H4 (cell line): ENCODE measurements at places on chromosomes 11 and 22.

DNA sequence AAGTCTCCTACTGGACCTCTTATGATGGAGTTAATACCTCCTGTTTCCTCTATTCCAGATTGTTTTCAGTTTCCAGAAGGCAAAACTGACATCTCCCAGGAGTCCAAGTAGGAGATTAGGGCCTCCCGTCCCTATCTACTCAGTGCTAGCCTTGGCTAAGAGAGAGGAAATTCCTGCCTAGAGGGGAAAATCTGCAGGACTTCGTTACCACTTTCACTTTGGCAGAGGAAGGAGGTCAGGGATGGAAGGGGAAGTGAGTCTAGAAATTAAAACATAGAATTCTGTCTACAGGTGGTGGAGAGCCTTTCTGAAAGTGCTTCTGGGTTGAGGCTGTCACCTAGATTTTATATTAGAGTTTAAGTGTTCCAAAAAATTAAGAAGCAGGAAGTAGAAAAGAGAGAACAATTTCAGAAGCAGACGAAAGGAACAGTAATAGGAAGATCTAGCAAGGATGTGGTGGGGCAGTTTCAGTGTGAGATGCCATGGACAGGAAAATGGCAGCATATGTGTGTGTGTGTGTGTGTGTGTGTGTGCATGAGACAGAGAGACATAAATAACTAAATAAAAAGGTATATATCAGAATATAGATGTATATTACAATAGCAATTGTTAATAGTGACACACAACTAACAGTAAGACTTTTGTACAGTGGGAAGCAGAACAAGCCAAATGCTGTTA is 2.4 kb upstream of the TRIM68 start:
- DNase-seq = no peak

DNA sequence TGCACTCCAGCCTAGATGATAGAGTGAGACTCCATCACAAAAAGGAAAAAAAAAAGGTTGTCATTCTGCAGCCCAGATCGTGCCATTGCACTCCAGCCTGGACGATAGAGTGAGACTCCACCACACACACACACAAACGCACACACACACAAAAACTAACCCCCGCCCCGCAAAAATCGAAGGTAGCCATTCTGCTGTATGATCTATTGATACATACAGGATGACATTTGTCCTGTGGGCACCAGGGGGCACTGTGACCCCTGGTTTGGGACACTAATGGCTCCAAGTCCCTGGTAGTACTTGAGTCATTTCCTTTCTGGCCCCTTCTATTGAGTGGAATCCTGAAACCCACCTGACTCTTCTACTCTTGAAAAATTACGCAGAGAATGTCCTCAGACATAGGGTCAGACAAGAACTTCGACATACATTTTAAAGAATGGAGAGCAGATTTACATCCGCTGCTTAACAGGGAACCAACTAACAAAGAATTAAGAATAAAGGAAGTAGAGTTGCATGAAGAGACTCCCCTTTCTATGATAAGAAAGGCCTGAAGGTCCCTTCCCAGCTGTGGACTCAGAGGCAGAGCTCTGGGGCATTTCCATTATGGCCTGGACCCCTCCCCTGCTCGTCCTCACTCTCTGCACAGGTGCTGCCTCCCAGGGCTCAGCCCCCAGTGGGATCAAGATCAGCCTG is 35.0 kb upstream of the PRAME start:
- peak; percentile 39 for DNase-seq

DNA sequence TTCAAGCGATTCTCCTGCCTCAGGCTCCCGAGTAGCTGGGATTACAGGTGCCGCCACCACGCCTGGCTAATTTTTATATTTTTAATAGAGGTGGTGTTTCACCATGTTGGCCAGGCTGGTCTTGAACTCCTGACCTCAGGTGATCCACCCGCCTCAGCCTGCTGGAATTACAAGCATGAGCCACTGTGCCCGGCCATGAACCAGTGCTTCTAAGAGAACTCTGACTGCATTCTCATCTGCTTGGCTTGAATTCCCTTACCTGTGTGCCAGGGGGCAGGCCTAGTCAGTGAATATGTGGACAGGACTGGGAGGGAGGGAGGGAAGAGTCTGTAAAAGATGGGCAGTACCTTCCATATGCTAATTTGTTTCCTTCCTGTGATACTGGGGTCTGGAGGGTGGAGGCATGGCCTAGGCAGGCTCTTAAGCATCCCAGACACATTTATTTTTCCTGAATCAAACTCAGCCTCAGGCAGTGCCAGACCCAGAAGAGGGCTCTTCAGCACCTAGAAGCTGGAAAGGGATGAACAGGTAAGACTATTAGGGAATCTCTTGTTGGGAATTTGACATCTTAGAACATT is 6.6 kb downstream of the RPS25 start:
- DNase-seq = no peak

DNA sequence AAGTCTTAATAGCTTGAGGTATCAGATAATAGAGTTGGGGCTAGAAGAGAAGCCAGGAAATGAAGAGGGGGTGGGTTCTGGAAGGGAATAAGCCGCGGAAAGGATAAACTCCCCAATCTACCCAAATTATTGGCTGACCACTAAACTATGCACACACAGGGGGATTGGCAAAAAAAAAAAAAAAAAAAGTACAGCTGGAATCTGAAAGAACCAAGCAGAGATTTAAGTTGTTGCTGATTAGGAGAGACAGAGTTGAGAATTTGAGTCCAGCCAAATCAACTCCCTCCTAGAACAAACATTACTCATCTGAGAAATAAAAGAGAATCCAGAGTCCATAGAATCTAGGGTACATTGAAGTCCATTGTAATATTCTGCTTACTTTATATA is 134.9 kb downstream of the CCDC81 start:
- no peak for DNase-seq

GRCh38 chr11:8028766-8029165 is 41.6 kb downstream of the EIF3F start:
- DNase-seq = no peak

DNA sequence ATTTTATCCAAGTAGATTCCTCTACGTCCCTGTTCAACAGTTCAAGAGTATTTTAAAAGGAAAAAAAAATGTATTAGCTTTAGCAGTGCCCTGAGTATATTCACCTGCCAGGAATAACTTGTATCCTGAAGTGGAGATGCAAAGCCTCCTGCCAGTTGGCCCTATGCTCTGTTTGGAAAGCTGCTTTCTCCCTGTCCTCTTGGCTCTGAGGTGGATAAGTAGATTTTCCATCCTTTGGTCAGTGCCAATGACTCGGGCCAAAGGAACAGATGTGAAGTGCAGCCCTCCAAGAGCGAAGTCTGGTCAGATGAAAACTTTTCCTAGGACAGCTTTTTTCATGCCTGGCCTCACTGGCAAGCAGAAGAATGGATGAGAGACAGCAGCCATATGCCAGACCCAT is 839.9 kb upstream of the TENM4 start:
- DNase-seq = no peak

DNA sequence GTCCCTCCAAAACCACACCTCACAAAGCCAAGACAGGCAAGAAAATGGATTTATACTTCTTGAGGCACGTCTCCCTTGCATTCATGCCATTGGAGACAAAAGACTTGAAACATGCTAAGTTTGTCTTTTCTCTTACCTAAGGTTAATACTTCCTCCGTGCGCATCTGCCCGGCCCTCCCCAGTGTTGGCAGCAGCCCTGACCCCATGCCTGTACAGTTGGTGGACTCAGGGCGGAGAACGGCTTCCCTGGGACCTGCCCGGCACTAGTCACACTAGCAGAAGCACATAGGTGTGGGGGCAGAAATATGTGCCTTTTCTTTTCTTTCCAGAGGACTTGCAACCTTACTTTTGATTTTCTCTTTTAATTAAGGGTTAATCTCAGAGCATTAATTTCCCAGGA is 45.2 kb upstream of the FLI1 start:
- DNase-seq = no peak

GRCh38 chr11:13550761-13551160 is 55.0 kb upstream of the PTH start:
- DNase-seq = no peak

- no peak for DNase-seq
Measured at GRCh38 chr22:42371099-42371498, 61.1 kb downstream of the NFAM1 start.

- no peak for DNase-seq
Measured at GRCh38 chr22:38190581-38190980, 9.0 kb upstream of the PLA2G6 start.

- DNase-seq = no peak
Measured at GRCh38 chr22:21587803-21588611, 20.5 kb downstream of the UBE2L3 start.

- no peak for DNase-seq
Measured at GRCh38 chr22:45341498-45341897, 31.8 kb downstream of the FAM118A start.
